ENCODE measurements at places on chromosomes 16 and 17. TPM values are rescaled to one million over a fixed set of nuclear protein-coding genes. Genes with fewer than 3 reads are reported as not detected.

DNA sequence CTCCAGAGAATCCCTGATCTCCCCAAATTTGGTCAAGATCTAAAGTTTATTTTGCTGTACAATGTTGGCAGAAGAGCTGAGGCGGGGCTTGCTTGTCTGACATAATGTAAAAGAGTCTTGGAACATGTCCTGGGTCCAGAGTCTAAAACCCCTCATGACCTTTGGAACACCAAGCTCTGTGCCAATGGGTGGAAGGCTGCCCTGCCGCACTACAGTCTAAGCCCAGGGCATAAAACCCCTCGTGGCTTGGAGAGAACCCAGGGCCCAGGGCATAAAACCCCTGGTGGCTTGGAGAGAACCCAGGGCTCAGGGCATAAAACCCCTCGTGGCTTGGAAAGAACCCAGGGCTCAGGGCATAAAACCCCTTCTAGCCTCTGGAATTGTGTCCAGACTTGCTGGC, 36.7 kb downstream of the CCDC57 start:
- no peak for DNase-seq
- no peaks in the 10 kb centered on the region for H3K4me1 ChIP-seq
- H3K36me3 ChIP-seq, result peaks cover 58% of the 10 kb centered on the region
- H3K4me3 ChIP-seq, result no peak overlapping the region

- peak; percentile 92 for DNase-seq
- no peaks in the 10 kb centered on the region for H3K36me3 ChIP-seq
- H3K4me1 ChIP-seq, result peaks cover 6% of the 10 kb centered on the region
- no peak overlapping the region for H3K4me3 ChIP-seq
- H3K27me3 ChIP-seq, result no peaks in the 10 kb centered on the region
These were observed 477.7 kb downstream of the HS3ST4 start for GRCh38 chr16:26169473-26169872.

DNA sequence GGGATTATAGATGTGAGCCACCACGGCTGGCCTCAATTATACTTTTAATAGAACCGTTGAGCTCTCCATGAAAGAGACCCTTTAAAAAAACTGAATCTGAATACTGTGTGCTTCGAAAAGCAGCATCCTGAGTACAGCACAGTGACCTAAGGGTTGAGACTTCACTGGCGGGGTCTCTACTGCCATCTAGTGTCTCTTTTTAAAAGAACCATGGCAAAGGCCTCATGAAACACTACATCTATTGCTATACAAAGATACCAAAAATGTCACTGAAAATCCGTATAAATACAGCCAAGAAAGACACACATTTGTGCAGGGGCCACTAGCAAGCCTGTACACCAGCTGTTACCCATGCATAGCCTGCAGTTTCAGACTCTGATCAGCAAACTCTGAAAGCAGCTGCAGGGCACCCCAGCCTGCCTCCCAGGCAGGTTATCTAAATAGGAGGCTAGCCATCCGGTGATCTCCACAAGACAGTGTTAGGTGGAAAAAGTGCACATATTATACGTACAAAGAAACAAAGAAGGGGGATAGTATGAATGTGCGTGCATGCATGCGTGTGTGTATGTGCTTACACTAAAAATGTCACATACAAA, 35.3 kb downstream of the NPLOC4 start:
- no peak overlapping the region for H3K27ac ChIP-seq
- H3K36me3 ChIP-seq, result peaks cover 67% of the 10 kb centered on the region
- DNase-seq, result peak; percentile 83
- H3K4me3 ChIP-seq, result no peak overlapping the region
- peaks cover 2% of the 10 kb centered on the region for H3K4me1 ChIP-seq

Gene RHBDL1
- total RNA-seq, result 1.3 TPM

Gene PSMC3IP
- 5.4 TPM for total RNA-seq

Gene ADGRG3
- total RNA-seq, result 0.04 TPM

Measured in muscle of leg (tissue), 16 donors.